AG09309 (cell line): ENCODE measurements at places on chromosomes 6 and 20.

DNA sequence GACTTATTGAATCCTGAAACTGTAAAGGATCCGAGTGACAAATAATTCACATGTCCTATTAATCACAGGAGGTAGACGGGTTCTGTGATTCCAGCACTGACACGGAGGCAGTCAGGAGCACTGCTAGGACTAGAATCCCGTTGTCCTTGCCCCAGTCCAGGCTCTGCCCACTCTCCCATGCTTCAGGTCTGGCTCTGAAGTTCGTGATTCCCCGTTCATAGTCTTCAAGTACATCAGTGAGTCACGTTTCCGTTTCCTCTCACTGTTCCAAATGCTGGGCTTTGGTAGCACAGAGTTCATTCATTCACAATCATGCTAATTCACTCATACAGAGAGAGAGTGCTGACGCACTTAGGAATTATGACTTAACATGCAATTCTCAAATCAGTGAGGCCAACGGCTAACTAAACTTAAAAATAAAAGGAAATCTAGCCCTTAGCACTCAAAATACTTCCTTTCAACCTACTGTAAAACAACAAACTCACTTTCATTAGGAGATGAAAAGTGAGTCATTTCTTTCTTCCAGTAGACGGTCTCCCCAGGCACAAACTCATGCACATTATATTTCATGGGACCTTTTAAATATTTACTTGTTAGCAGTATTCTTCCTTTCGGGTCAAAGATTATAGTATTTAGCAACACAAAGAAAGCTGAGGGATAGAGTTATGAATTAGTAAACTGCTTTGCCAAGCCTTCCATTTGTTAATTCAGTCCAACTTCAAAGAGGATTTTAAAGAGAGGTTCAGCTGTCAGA lies 94.0 kb upstream of the NHSL1 start:
- DNase-seq, result peak; percentile 94

GRCh38 chr20:23702021-23702420 lies 13.2 kb upstream of the CST4 start:
- DNase-seq, result no peak

DNA sequence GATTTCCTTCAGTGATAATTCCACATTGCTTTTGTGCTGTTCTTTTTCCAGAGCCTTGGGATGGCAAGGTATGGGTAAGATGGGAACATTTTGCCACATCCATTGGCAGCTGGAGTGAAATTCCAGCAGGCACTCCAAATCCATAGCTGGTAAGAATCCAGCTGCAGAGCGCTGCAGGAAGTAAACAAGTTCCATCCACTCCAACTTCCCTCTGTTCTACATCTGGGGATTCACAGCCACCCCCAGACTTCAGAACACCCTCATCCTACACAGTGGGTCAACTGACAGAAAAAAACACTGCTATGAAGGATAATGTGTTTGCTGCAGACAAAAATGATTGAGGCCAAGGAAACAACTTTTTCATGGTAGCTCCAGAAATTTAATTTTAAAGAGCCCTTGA lies 747.8 kb downstream of the MAFB start:
- DNase-seq, result no peak

- DNase-seq, result no peak
These were observed 41.6 kb upstream of the FOXP4 start for GRCh38 chr6:41504466-41505121.

DNA sequence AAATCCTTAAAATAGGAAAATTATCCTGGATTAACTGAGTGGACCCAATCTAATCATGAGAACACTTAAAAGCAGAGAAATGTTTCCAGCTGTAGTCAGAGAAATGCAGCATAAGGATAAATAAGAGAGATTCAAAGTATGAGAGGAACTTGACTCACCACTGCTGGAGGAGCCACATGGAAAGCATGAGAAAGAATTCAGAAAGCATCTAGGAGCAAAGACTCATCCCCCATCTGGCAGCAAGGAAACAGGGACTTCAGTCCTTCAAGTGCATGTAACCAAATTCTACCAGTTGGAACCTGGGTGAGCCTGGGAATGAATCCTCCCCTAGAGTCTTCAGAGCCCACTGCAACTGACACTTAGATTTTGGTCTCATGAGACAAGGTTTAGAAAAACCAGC lies 33.7 kb downstream of the RNF146 start:
- peak; percentile 54 for DNase-seq

- DNase-seq, result no peak
These were observed 3.1 kb downstream of the TNF start for GRCh38 chr6:31578184-31579118.

GRCh38 chr6:14676064-14676463 lies 558.5 kb downstream of the CD83 start:
- no peak for DNase-seq
